Ammon's horn (tissue), 1 donor: ENCODE measurements at places on chromosomes 2 and 18.
A peak's percentile ranks its signal among the peaks of the same experiment; 100 is the strongest.

DNA sequence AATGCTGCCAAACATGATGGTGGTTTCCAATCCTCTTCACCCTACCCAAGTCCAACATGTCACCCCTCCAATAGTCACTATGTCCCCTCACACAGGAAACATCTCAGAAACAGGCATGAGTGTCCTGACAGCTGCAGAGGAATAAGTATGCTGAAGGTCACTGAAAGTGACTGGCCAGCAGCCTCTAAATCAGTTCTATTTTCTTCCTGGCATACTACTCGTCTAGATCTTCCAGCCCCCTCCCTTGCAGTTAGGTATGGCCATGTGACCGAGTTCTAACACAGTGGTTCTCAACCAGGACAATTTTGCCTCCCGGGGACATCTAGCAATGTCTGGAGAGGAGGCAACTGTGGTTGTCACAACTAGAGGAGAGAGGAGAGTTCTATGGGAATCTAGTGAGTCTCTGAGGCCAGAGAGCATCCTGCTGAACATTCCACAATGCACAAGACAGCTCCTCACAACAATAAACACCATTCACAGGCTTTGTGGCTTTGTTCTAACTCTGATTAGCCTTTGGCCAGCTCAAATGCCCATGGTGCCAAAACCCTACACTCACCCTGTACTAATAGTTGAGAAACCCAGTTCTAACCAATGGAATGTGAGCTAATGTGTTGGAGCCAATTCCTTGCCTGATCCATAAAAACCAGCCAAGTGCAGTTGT lies 12.6 kb upstream of the ID2 start:
- peak; percentile 78 for DNase-seq

DNA sequence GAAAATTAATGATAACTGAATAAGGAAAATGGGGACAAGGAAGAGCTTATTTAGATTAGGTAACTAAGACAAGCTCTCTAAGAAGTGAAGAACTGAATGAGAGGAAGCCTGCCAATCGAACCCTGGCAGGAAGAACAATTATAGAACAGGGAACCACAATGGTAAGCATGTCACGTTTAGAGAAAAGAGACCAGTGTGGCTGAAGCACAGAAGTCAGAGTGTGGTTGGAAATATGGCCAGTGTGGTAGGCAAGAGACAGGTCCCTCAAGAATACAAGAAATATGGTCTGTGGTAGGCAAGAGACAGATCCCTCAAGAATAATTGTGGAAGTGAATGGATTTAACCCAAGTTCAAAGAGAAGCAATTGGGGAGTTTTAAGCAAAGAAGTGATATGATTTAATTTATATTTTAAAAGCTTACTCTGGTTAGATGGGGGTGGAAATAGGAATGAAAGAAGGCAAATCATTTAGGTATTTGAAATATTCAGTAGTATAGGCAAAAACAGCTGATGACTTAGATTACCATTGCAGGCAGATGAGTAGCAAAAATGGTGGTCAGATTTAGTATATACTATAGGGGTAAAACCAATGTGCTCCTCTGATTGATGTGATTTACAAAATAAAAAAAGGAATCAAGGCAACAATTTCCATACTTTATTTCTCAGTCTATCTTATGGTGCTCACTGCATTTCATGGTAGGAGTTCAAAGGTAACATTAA lies 38.8 kb upstream of the ERMN start:
- no peak for DNase-seq

- no peak for DNase-seq
Measured at GRCh38 chr2:86249579-86250391, 50.5 kb downstream of the MRPL35 start.

DNA sequence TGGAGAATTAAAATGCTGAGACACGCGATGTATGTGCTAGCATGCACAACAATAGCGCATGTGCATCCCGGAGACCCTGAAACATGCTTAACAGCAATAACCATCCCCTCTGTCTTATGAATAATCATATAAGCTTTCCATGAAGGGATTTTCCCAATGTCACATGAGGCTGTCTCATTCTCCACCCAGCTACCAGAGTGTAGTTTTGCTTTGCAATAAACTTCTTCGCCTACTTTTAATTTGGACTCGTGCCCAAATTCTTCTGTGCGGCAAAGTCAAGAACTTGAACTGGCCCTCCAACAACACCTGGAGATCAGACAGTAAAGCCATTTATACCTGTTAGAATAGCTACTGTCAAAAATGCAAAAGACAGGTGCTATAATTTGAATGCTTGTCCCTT lies 15.5 kb downstream of the LYG1 start:
- no peak for DNase-seq

- no peak for DNase-seq
Measured at GRCh38 chr2:40281021-40281940, 170.6 kb downstream of the SLC8A1 start.

DNA sequence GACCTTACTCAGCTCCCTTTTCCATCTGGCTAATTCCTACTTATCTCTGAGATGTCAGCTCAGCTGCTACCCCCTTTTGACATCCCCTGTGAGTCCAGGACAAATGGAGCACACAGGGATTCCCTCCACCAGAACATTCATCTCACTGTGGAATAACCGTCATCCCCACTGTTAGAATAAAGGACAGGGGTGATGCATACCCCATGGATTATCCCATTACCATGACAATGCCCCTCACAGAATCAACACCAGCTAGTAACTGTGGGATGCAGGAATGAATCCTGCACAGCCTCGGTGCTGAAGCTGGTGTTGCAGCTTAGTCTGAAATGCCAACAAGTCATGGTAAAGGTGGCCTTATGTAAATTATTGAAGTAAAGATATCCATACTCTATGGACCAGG lies 624.8 kb upstream of the RAB6C start:
- DNase-seq, result no peak

DNA sequence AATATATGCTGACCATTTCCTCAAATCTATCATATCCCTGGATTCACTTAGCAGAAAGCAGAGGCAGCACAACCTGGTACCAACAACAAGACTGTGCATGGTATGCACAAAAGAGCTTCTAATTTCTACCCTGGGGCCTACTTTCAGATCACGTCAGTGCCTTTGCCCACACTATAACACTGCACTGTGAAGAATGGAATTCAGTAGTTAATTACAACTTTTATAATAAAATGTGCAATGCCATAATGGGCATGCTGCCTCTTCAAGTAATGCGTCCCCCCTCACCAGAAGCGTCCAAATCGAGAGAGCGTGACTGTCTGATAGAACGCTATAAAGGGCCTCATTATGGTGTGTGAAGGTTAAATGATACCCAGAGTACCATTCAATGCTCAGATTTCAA lies 328.1 kb upstream of the PKDCC start:
- no peak for DNase-seq

GRCh38 chr2:30691091-30691947 lies 115.9 kb downstream of the CAPN13 start:
- no peak for DNase-seq

GRCh38 chr2:111618978-111619902 lies 264.8 kb downstream of the ANAPC1 start:
- DNase-seq, result no peak

DNA sequence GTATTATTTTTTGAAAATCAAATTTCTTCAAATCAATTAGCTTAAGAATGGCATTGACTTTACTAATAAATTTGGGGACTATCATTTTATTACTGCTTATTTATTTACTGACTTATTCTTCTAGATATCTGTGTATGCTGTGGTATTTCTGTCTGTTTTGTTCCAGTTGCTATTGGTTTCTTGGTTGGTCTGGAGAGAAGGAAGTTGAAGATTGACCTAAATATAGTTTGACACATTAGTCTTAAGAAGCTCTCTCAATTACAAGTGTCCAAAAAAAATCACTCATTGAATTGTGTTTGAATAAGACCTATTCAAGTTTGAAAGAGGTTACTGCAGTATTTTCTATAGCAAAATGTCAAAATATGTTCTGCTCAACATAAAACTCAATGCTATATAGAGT lies 153.3 kb upstream of the KYNU start:
- no peak for DNase-seq

DNA sequence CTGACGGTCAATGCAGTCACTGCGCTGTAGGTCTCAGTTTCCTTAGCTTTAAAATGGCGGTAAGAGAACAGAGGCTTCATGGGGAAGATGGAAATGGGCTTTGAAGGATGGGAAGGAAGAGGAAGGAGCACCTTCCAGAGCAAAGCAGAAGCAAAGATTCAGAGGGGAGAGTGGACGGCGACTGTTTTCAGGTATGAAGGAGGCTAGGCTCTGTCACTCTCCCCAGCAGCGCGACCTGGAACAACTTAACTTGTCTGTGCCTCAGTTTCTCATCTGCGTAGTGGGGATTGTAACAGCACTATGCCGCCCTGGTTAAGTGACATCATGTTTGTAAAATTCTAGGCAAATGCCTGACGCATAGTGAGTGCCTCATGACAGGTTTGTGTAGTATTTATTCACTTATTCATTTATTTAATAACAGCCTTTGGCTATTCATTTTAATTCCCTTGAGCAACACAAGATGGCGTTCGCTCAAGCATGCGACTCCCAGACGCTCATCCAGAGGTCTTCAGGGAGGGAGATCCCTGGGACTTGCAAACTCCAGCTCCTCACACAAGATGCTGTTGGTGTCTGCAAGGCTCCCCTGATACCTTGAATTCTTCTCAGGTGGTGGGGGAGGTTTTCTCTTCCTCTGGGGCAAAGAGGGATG lies 336.3 kb downstream of the DYSF start:
- DNase-seq, result no peak

GRCh38 chr2:112757265-112757664 lies 7.1 kb downstream of the CKAP2L start:
- no peak for DNase-seq

- no peak for DNase-seq
Measured at GRCh38 chr2:5690286-5690685, 1.9 kb upstream of the SOX11 start.

GRCh38 chr2:21892140-21892539 lies 768.4 kb downstream of the TDRD15 start:
- no peak for DNase-seq

GRCh38 chr2:142834021-142834420 lies 43.4 kb upstream of the KYNU start:
- DNase-seq, result no peak

DNA sequence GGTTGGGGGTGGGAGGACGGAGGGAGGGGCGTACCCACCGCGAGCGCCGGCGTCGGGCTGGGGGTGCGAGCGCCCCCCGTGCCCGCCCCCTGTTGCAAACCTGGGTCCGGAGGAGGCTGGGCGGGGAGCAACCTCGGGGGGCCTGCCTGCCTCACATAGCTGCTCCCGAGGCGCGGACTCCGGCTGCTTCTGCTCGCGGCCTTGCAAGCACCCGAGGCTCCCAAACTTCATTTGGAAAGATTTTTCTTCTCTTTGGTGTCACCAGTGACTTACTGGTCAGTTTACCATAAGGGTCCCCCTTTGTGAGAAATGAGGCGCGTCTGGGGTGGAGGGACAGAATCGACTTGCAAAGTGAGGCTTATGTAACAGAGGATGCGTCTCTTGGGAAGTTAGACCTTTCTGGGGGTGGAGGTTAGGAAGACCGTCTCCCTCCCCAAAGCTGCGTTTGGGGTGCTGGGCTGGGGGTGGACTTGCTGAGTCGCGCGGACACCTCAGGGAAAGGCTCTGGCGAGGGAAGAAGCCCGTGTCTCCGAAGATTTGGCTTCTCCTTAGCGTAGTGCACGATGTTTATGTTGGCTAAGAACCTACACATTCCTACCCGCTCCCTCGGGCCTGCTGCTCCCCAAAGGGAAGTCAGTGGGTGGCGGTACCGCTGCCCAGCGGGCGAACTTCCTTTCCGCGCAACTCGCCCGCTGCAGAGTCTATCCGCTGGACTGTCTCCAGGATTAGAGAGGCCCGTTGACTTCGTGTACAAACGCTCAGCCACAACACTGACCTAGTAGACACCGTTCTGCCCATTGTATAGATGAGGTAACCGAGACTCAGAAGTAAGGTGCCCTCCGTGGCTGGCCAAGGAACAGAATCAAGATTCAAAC lies 559 bp downstream of the TMEM37 start:
- DNase-seq, result peak; percentile 47

DNA sequence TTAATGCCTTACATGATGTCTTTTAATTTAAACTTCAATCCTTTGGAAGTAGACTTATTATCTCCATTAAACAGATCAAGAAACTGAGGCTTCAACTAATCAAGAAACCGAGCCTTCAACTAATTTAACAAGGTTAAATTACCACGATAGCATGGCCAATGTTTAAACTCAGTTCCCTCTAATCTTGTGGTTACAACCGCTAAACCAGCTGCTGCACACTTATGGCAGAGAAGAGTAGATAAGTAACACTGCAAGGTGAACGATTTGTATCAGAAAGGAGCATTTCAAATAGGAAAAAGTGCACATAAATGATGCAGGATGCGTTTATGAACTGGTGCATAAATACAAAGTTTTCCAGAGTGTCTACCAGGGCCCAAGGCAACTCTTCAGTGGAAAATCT lies 144.6 kb upstream of the CAVIN2 start:
- no peak for DNase-seq

DNA sequence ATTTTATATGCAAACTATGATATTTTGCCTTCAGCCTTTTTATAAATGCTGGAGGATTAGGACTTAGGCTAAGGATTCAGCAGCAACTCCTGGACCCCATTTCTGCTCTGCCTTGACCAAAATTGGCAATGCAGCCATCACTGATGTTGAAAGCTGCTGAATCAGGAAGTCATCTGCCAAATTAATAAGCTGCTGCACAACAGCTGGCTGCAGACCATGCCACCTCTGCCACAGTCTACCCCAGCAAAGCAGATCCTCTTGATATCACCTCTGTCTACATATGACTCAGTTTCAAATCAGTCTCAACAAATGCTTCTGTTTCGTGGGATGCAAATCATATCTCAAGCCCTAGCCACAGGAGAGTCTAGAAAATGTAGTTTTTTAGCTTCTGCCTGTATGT lies 7.1 kb upstream of the SOS1 start:
- DNase-seq, result no peak

GRCh38 chr2:120520929-120521912 lies 175.3 kb downstream of the INHBB start:
- peak; percentile 45 for DNase-seq

DNA sequence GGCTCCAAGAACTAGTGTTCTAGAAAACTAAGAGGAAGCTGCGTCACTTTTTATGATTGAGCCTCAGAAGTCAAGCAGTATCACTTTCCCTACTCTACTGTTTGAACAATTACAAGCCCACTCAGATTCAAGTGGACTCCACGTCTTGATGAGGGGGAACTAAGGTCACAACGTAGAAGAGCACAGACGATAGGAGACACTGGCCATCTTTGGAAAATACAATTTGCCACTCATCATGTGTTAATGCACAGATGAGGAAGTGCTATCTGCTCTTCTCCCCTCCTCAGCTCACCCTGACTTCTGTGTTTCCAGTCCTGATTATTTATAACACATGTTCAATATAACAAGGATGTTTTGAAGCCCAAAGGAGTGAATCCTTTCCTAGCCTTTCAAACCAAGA lies 76.1 kb upstream of the CYP1B1 start:
- no peak for DNase-seq

DNA sequence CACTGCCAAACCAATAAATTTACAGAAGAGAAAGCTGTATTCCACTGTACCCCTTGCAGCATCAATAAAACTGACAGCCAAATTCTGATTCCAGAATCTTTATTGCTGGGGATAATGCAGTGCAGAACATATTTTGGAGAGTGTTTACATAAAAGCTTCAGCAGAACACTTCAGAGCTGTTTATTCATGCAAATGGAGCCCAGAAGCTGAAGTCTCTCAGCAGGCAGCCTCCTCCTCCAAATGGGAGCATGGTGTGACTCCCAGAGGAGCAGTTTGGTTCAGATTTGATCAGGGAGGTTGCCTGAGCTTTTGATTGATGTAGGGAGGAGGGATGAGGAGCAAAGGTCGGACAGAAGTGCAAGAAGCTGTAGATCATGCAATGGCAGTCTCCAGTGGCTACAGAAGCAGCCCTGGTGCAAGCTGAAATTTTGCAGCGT lies 22.4 kb downstream of the LHCGR start:
- no peak for DNase-seq

GRCh38 chr18:79485788-79486355 lies 90.1 kb downstream of the NFATC1 start:
- no peak for DNase-seq
